ENCODE measurements at places on chromosomes 1 and 21. TPM values are rescaled to one million over a fixed set of nuclear protein-coding genes. Genes with fewer than 3 reads are reported as not detected.

The B3GALT2 gene
- 0.65 TPM for total RNA-seq

The PGBD5 gene
- total RNA-seq: 0.25 TPM

The ACP6 gene
- total RNA-seq: 3.4 TPM

The ZBTB8A gene
- total RNA-seq: 4.7 TPM

The ITGB2 gene
- total RNA-seq: 0.16 TPM

The OR10K2 gene
- total RNA-seq: not detected

All from bladder microvascular endothelial cell (primary cell).